ENCODE measurements at places on chromosomes 5 and 9.

DNA sequence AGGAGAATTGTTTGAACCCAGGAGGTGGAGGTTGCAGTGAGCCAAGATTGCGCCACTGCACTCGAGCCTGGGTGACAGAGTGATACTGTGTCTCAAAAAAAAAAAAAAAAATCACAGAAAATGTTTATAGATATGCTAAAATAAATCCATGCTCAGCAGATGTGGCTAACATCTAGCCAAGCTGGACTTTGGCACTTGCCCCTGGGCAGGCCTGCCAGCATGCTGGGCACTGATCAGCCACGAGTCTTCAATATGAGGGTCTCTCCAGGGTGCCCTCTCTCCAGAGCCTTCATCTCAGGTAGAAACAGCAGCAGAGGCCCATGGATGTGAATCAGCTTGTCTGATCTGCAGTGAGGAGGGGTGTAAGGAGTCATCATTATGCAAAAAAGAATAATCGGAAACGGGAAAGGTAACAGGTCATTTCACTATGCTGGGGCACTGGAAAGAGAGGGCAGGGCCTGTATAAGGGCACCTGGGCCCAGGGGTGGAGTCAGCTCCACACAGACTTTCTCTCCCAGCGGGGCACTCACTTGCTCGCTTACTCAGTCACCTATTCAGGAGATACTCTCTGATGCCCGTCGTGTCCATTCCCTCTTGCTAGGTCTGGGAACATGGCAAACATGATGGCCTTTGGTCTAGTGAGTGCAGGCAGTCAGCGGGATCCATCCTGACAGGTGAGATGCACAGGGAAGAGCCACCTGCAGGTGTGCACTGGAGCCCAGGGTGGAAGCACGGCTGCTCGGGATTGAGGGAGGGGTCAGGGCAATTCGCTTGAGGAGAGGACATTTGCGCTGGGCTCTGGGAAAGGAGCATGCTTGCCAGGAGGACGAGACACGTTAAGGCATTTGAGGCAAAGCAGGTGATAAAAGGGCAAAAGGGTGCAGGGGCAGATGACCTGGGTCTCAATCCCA, 17.1 kb downstream of the RNF44 start:
- no peak for DNase-seq

- DNase-seq, result no peak
These were observed 99.8 kb downstream of the ZNF462 start for GRCh38 chr9:106962615-106963363.

DNA sequence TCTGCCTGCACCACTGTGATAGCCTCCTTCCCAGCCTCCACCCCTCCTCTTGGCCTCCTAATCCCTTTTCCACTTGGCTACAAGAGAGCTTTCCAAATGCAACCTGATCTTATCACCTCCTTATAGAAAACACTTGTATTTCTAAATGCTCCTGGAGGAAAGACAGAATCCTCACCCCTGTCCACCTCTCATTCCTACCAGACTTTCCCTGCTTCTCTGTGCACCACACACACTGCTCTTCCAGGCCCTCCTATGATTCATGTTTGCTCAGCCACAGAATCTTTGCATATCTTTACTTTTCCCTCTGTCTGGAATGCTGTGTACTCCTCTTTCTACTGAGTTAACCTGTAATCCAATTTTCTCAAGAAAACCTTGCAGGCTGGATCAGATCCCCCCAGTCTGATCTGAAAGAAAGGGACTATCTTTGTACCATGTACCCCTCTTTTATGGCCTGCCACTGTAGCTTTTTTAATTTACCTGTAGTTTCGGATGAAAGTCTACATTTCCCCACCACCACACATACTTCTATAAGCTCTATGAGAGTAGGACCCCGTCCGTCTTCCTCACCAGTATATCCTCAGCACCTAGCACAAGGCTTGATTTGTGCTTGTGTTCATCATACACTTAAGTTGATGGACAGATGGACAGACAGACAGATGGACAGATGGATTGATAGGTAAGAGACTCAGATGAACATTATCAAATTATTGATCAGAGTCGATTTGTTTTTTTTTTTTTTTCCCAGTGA, 95.3 kb downstream of the GALNT10 start:
- no peak for DNase-seq

- no peak for DNase-seq
These were observed 5.5 kb upstream of the STOML2 start for GRCh38 chr9:35108461-35108860.

DNA sequence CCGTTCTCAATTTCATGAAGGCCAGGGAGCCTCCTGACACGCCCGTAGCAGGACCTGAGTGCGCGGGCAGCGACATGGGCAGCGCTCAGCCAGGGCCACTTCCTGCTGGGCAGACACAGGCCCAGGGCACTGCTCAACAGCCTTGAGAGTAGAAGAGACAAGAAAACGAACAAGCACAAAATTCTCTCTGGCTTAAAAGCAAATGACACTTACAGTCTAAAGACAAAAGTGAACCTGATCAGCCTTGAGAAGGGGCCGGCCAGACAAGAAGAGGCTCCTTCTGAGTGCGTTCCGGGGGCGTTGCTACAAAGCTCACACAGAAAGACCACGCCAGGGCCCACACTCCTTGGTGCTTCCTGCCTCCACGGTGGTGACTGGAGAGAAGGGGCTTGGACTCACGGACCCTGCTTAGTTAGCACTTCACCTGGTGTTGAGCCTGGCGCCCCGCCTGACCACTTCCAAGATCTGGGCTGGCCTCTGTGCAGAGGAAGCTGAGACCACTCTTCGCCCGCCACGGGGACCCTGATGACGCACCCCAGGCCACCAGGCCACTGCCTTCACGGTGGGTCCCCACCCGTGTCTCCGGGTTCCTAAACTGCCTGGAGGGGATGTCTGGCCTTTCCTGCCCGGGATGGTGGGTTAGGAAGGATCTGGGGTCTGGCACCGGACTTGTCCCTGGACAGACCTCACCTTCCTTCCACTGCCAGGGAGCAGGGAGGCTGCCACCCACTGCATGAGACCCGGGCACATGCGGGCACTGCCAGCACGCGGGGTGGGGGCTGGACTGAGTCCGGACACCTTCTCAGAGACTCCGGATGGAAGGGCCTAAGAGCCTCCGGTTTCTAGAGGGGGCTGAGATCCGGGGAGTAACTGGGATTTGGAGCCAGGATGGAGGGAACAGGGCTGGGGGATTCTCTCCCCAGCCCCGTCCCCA, 1.3 kb downstream of the SLC12A7 start:
- DNase-seq, result no peak

DNA sequence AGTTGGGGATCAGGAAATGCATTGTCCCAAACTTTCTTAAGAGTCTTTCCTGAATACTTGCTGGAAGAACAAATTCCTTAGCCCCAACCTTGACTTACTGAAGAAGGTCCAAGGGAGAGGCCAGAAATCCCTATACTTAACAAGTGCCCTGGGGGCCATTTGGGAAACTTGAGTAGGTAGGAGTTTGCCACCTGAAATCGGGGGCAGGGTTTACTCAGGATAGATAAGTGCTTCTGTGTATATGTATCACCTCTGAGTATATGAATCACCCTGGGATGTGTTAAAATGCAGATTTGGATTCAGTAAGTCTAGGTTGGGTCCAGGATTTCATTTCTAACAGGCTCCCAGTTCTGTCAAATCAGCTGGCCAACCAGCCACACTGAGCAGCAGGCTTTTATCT, 47.9 kb upstream of the MYO10 start:
- no peak for DNase-seq

DNA sequence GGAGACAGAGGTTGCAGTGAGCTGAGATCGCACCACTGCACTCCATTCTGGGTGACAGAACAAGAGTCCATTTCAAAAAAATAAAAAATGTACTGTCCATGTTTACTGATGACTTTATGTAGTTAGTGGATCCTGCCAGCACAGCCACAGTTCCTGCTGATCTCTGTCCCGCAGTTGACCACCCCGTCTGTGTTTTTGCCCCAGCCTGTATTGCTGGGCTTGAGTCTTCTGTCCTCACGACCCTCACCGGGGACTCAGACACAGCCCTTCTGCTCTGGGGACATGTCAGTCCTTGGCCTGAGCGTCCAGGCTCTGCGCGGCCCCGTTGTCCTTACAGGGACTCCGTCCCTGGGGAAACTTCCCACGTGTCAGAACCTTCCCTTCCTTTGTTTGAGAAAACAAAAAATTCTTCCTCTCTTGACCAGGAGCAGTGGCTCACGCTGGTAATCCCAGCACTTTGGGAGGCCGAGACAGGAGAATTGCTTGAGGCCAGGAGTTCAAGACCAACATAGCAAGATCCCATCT, 14.5 kb downstream of the SURF6 start:
- DNase-seq, result no peak

GRCh38 chr9:15132091-15132490, 174.9 kb downstream of the TTC39B start:
- no peak for DNase-seq

- no peak for DNase-seq
These were observed 240.3 kb downstream of the CACNA1B start for GRCh38 chr9:138117836-138118235.

DNA sequence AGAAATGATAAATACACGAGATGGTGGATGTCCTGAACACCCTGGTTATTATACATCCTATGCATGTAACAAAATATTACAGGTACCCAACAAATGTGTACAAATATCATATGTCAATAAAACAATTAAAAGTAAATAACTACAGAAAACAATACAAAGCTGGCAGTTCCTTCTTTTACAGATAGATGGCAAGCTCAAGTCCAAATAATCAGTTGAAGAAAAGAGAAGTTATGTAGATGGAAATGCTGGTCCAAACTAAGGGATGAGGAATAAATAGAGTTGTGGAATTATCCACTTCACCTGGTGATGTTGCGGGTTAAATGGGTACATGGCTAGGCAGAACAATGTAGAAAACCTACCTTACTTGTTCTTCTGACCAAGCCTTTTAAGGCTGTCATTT, 79.4 kb downstream of the PALM2AKAP2 start:
- no peak for DNase-seq

DNA sequence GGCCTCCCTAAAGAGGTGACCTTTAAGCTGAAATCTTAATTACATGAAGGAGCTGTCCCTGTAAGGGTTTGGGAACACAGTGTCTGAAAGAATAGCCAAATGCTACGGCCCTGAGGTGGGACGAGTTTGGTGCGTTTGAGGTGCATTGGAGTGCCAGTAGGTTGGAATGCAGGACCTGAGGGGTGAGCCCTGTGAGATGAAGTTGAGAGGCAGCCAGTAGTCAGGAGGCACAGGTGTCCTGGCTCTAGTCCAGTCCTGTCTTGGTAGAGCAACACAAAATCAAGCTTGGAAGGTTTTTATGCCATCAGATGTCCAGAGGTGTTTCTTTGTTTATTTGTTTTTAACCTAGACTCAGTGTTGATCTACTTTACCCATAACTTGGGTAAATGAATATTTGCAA, 108.5 kb downstream of the ARHGAP26 start:
- DNase-seq, result no peak

- DNase-seq, result no peak
These were observed 271.2 kb upstream of the IRX2 start for GRCh38 chr5:3022665-3023064.

DNA sequence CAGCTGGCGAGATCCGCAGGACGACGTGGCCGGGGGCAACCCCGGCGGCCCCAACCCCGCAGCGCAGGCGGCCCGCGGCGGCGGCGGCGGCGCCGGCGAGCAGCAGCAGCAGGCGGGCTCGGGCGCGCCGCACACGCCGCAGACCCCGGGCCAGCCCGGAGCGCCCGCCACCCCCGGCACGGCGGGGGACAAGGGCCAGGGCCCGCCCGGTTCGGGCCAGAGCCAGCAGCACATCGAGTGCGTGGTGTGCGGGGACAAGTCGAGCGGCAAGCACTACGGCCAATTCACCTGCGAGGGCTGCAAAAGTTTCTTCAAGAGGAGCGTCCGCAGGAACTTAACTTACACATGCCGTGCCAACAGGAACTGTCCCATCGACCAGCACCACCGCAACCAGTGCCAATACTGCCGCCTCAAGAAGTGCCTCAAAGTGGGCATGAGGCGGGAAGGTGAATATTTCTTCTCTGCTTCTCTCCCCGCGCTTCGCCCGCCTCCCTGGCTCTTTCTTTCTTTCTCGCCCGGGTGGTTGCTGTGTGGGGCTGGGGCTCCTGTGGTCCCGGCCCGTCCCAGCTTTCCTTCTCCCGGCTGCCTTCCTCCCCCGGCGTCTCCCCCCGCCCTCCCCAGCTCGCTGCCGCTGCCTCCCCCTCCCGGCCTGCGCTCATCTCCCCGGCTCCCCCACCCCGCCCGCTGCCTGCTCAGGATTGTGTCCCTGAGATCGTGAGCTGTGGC, 2.2 kb downstream of the NR2F1 start:
- no peak for DNase-seq

DNA sequence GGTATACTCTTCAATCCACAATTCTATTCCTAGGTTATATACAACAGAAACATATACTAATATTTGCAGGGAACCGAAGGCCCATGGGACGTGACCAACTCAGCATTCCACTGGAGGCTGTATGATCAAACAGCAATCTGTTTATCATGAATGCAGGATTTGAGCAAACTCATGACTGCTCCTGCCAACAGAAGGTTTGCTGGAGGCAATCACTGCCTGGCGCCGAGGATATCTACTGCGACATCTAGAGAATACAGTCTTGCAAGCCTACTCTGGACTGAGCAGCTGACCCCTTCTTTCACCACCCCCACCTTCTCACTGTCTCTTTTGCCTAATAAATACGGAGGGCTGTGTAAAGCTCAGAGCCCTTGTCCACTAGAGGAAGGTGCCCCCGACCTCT, 90.5 kb upstream of the CDH10 start:
- no peak for DNase-seq

GRCh38 chr9:106619211-106619610, 243.8 kb upstream of the ZNF462 start:
- DNase-seq, result no peak

GRCh38 chr5:39299962-39300361, 64.3 kb downstream of the C9 start:
- no peak for DNase-seq

GRCh38 chr9:81627481-81627880, 61.9 kb downstream of the TLE1 start:
- DNase-seq, result no peak

DNA sequence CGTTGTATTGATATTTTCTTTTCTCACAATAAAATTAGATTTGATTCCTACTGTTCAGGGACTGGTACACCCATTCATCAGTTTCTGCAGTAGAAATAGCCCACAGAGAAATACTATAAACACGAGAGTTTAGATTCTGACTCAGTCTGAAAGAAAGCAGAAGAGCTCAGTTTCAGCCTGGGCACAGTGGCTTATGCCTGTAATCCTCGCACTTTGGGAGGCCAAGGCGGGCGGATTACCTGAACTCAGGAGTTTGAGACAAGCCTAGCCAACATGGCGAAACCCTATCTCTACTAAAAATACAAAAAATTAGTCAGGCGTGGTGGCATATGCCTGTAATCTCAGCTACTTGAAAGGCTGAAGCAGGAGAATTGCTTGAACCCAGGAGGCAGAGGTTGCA, 8.6 kb downstream of the ITK start:
- no peak for DNase-seq

GRCh38 chr5:108531367-108532128, 149.7 kb upstream of the FBXL17 start:
- DNase-seq, result no peak

DNA sequence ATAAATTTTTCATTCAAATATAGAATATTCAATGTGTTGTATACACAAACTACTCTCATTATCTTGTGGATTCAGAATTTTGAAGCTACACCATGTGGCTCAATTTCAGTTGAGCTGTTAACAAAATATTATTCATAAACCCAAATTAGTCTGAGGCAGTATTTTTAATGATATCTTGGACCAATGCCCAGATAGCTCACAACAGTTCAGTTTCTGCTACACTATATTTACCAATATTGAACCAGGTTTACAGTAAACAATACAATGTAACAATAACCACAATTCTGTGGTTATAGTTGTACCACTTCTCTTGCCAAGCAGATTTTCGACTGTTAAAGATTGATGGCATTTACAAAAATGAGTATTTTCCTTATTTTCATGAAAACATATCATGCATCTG, 99.9 kb downstream of the SSBP2 start:
- no peak for DNase-seq

Data from COLO829 (cell line).